ENCODE measurements at places on chromosomes 13 and 19.
A peak's percentile ranks its signal among the peaks of the same experiment; 100 is the strongest.

GRCh38 chr19:55654868-55655647, at the start of gene U2AF2:
TSS of gene U2AF2 (plus strand) at chr19:55655035. CDS start at chr19:55655105, 70 bp downstream.
- peak; percentile 96 for DNase-seq

DNA sequence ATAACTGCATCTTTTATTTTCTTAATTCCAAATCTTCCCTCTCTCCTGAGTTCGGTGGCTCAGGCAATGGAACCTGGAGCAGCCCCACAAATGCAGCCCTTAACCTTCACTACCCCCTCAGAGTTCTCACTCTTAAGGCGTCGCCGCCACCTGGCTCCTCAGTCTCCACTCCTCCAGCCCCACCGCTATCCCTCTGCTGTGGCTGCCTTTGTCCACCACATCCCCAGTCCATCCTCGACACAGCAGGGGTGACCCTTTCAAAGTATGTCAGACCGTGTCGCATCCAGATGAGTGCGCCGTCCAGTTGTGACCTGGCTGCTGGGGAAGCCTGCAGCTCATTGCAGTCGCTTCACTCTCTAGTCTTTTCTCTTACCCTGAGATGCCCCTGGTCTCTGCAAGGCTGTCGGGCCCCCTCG, 1.0 kb downstream of the SPPL2B start:
- DNase-seq: no peak

DNA sequence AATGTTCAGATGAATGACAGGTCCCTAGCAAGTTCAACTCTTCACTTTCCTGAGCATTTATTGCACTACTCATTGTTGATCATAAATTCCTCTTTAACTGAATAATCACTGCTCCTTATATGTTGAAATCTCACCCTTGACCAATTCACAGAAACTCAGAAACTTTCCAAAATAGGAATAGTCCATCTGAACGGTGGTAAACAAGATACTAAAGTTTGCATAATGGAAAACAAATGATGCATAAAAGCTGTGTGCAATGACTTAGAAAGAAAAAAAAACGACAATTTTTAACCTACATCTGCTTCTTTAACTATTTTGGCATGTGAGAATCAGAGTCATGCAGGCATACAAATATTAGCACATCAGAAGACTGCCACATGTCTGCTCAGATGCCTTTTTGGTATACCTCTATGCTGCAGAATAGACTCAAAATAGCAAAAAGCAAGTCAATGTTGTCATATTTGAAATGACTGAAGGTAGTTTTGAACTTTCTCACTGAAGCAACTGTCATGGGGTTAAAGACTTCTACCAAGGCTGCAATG, 34.8 kb downstream of the SLC10A2 start:
- DNase-seq: no peak

DNA sequence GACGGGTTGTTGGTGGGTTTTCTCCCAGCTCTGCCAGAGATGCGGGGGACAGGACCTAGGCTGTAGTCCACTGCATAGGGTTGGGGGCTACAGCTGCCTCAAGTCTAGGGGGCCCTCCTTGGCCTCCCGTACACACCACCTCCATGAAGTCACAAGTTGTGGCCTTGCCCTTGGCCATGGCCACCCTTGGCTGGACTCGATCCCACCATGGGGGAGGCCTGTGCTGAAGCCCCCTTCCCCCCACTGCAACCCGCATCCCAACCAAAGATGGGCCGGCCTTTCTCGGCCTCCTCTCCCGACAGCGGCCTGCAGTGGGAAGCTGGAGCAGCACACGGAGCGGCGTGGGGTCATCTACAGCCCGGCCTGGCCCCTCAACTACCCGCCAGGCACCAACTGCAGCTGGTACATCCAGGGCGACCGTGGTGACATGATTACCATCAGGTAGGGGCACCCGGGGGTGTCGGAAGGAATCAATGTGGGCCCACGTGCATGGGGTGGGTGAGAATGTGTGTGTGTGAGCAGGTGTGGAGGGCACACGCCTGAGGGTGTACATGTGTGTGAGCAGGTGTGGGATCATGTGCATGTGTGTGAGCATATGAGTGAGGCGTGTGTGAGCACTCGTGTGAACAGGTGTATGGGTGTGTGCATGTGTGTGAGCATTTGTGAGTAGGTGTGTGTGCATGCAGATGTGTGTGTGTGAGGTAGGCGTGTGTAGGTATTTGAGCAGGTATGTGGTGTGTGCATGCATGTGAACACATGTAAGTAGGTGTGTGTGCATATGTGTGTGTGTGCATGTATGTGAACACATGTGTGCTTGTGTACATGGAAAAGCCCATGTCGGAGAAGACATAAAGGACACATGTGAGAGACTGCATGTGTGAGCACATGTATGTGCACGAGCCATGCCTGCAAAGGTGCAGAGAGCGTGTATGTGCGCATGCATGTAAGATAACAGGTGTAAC, 8.7 kb downstream of the LRP3 start:
- no peak for DNase-seq

GRCh38 chr19:18021121-18021755, 13.3 kb downstream of the ARRDC2 start:
- peak; percentile 91 for DNase-seq

- no peak for DNase-seq
Measured at GRCh38 chr13:28557725-28558520, 63.0 kb upstream of the FLT1 start.

- DNase-seq: no peak
Measured at GRCh38 chr19:625257-625656, 8.1 kb downstream of the POLRMT start.

- DNase-seq: no peak
Measured at GRCh38 chr13:73599232-73600128, 534.7 kb downstream of the KLF12 start.

GRCh38 chr19:46297700-46298478, 1.0 kb downstream of the HIF3A start:
- peak; percentile 19 for DNase-seq

DNA sequence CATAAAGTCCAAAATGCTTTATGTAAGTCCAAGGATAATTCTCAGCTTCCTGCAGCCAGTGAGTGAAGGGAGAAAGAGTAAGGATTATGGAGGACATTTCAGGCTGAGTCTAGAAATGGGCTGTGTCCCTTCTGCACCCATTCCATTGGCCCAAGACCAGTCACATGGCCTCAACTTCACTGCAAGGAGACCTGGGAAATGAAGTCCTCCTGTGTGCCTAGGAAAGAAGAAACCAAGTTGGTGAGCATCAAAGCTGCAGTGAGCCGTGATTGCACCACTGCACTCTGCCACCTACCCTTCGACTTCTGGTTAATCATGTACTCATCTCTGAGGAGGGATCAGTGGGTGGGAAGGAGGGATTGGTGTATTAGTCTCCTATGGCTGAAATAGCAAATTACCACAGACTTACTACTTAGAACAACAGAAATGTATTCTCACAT, 3.6 kb upstream of the CD37 start:
- DNase-seq: peak; percentile 67

- DNase-seq: no peak
Measured at GRCh38 chr19:19280561-19280960, 7.5 kb upstream of the TM6SF2 start.

DNA sequence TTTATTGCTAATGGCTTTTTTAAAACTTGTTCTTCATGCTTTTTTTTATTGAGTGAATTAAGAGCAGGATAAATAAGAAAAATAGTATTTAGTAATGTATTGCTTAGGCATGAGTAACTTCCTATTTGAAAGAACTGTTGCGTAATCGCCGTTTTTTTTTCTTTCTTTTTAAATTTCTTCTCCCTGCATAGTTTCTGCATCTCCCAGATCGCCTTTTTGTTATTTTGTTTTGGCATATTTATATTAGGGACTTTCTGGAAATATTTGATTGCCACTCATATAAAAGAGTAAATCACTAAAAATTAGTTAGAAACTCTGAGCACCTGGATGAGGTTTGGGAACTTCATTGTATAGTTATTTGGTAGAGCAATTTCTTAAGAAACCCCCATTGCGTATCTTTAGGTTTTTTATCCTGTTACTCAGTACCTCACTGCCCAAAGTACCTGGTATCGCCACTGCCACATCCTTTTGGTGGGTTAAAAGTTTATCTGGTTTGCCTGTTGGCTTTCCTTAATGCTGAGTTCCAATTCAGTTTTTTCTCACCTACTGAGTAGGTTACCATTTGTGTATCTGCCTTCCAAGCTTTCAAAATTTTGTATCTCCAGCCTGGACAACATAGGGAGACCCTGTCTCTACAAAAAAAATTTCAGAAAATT, 36.2 kb upstream of the LPAR6 start:
- peak; percentile 54 for DNase-seq

DNA sequence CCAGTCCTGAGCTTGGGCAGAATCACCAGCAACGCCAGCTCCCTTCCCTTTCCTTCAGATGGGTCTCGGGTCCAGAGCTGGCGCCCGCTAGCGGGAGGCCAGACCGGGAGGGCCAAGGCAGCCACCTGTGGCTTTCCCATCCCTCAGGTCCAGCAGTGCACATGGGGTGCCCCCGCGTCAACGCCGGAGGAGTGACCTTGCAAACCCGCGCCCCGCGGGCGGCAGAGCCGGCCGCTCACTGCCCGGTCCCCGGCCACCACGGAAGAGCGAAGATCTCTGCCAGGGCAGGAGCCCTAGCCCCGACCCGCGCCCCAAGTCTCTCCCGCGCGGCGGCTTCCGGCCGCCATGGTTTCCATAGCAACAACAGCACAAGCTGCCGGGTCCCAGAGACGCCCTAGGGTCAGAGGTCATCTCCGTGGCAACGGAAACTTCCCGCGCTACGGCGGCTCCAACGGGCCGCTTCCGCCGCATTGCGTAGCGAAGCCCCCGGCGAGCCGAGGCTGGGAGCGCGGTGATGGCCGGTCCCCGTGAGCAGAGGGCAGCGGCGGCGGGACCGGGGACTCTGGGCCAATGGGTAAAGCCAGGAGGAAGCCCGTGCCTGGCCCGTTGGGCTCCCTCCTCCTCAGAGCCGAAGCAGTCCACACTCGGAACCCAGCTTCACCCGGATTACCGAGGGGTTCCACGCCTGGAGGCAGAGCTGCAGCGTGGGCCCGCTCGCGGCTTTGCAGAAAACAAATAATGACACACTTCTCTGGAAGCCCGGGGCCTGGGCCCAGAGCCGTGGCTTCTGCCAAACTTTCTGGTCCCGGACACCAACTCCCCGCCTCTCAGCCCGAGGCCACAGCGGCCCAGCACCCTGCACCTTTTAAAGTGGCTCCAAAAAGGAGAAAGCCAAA, 7.4 kb downstream of the FGF14 start:
- DNase-seq: peak; percentile 93

DNA sequence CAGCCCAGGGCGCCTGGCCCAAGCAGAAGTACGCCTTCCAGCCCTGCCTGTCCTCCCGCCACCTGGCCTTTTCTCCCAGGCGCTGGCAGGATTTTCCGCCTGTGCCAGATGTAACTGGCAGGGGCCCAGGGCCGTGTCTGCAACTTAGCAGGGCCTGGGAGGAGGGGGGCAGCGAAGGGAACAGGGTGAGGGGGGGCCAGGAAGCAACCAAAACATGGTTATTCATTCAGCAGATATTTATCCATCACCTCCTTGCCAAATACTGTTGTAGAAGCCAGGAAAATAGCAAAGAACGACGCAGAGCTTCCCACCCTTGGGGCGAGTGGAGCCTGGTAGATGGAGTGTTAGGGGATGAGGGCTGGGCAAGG, 5.6 kb downstream of the TLE6 start:
- peak; percentile 64 for DNase-seq

Measured in common myeloid progenitor, CD34-positive (primary cell).